Fibroblast of the aortic adventitia (primary cell): ENCODE measurements at places on chromosomes 12 and 14.

DNA sequence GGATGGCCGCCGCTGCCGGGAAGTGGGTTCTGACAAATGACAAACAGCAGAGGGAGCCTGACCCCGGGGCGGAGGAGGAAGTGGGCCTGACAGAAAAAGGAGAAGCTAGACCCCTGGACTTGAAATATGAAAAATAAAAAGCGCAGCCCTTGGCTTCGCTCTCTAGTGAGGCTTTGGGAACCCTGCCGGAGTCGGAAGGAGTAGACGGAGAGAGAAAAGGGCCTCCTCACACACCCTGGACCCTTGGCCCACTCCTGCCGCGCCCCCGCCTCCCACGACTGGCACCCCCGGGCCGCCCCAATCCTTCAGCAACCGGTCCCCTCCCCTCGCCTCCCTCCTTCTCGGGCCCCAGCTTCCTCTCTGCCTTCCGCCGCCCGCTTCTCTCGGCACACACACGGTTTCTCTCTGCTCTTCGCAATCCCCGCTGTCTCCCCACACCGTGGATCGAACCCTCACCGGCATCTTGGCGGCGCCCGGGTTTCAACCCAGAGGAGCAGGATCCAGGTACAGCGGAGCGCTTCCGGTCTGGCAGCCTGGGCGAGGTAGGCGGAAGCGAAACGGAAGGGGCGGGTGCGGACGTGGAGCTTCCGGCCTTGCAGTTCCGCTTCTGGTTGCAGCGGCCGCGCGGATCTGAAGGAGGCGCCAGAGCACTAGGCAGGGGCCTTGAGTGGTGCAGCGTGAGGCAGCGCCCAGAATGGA lies at the start of gene ARPC3:
ARPC3 (minus strand) TSS at position 539 of the 699 bp plus-strand sequence; CDS start at position 462, 77 bp downstream.
- peak; percentile 92 for DNase-seq

- DNase-seq, result no peak
These were observed 86.4 kb upstream of the PIWIL1 start for GRCh38 chr12:130251236-130251780.

- DNase-seq, result peak; percentile 17
These were observed 101.7 kb downstream of the RTN1 start for GRCh38 chr14:59768855-59769375.

GRCh38 chr14:95679148-95679815 lies 6.9 kb upstream of the TCL1B start:
- no peak for DNase-seq

- DNase-seq, result peak; percentile 84
These were observed 21.6 kb downstream of the TMTC2 start for GRCh38 chr12:82708061-82708879.
